ENCODE measurements at places on chromosomes 12 and 14.

DNA sequence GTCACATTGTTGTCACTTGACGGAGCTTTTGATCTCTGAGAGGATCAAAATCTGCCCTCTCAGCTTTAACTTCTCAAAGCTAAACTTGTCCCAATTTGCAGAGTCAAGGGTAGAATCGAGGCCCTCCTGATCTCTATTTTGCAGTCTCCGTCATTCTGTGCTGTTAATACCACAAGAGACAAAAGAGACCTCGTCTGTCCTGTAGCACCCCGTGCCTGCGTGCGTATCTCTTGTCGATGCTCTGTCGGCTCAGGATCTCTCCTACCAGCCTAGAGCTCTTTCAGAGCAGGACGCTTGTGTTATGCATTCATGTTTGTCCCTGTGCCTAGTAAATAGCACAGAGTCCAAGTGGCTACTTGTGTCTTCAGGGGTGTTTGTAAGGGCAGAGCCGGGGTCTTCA, 5.1 kb downstream of the EVL start:
- no peak for DNase-seq

DNA sequence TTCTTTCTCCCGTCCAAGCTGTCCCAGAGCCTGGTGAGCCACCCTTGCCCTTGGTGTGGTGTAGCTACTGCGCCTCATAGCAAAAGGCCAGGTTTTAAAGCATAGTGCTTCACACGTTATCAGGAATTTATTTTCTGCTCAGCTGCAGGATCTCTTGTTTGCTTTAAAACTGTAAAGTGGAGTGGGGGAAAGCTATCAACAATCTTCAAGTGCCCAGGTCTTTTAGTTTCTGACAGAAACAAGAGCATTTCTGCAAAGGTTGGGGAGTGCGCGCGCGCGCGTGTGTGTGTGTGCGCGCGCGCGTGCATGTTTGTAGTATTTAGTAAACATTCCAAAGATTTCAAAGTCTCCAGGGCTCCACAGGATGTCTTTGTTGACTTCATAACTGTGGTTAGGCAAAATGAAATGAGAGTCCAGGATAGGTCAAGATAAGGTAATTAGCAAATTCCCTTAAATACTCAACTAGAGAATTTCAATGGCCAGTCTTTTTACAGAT, 45.5 kb downstream of the EML1 start:
- DNase-seq, result no peak

DNA sequence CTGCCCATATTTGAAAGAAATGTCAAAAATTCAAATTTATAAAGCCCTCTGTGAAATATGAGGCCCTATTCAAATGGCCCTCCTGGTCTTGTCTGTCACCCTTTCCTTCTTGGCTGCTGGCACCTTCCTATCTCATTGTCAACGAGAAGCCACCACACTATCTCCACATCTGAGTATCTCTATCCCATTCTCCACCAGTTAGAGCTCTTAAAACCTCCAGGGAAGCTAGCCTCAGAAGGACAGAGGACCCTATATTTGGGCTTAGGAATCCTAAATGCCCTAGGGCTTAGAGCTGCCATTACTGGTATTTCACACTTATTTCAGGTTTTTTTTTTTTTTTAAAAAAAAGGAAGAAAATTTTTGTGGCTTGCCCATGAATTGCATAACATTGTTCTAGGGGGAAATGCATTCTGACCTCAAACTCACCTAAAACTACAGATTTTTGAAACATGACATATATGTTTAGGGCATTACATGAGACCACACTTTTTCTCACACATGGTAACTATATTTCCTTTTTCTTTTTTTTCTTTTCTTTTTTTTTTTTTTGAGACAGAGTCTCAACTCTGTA, 25.0 kb downstream of the SLC25A21 start:
- no peak for DNase-seq

GRCh38 chr14:71204768-71205167, 297.5 kb downstream of the PCNX1 start:
- DNase-seq, result no peak

GRCh38 chr12:57131896-57132744, 3.8 kb downstream of the LRP1 start:
- DNase-seq, result no peak

- DNase-seq, result no peak
Observed at GRCh38 chr12:109679501-109680263, 33.9 kb upstream of the FAM222A start.

GRCh38 chr12:105110851-105111250, 3.3 kb downstream of the WASHC4 start:
- no peak for DNase-seq

GRCh38 chr12:26830363-26830762, 2.6 kb downstream of the ITPR2 start:
- DNase-seq, result no peak

DNA sequence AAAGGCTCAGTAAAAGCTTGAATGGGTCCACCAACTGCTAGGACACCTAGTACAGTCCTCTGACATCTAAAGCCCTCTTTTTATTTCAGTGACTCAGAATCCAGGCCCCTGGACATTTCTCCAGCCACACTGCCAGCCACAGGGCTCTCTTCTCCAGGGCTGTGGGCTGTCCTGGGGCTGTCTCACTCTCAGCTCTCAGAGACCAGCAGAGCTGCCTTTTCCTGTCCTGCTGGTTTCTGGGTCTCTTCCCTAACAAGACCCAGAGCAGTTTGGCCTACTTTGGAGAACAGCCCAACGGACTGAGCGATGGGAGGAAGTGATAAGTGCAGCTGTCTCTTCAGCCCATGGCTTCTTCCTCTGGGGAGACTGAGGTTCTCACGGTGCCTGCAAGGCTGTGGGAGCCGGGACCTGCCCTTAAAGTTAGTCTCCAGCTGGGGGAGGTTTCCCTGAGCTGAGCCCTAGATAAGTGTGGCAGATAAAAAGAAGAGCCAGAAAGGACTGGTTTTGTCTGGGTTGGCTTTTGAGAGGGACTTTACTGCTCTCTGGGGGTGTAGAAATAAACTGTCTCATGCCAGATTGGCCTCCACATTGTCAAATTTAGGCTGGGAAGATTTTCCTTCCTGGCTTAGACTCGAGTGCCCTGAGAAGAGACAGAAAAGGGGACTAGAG, 979.8 kb downstream of the VRK1 start:
- no peak for DNase-seq

GRCh38 chr14:53701108-53701875, 255.3 kb downstream of the BMP4 start:
- no peak for DNase-seq

- no peak for DNase-seq
Observed at GRCh38 chr12:26271024-26271423, 75.7 kb downstream of the SSPN start.

GRCh38 chr14:90850487-90850886, 34.3 kb upstream of the TTC7B start:
- no peak for DNase-seq

DNA sequence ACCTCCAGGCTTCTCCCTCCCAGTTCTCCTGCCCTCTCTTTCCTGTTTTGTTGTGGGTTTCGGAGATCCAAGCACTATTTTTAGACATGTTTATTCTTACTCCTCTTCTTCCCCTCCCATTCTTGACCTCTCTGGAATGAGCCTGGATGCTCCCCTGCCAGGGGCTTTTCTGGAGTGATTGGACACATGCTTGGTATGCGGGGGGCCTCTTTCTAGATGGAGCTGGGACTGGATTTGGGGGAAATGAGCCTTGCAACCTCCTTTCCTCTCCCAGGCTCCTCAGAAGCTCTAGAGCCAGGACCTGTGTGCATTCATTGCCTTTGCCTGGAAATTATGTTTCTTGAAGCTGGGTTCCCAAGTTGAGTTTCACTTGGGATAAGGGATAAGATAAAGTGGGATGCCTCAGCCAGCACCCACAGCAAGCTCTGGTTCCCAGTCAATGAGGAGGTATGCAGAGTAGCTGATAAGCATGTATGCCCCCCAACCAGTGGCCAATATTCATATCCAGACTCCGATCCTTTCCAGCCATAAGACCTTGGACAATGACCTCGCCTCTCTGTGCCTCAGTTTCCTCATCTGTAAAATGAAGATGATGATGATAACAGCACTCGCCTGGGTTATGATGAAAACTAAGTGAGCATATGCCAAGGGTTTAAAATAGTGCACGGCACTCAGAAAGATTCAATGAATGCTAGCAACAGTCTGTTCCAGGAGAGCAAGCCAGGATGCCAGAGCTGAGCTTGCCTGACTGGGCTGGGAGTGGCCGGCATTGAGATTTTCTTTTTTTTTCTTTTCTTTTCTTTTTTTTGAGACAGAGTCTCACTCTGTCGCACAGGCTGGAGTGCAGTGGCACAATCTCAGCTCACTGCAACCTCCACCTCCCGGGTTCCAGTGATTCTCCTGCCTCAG, 97.8 kb downstream of the SCARB1 start:
- no peak for DNase-seq

GRCh38 chr14:71148627-71149026, 241.4 kb downstream of the PCNX1 start:
- no peak for DNase-seq
